ENCODE measurements at places on chromosomes 7 and 10.
A peak's percentile ranks its signal among the peaks of the same experiment; 100 is the strongest.

DNA sequence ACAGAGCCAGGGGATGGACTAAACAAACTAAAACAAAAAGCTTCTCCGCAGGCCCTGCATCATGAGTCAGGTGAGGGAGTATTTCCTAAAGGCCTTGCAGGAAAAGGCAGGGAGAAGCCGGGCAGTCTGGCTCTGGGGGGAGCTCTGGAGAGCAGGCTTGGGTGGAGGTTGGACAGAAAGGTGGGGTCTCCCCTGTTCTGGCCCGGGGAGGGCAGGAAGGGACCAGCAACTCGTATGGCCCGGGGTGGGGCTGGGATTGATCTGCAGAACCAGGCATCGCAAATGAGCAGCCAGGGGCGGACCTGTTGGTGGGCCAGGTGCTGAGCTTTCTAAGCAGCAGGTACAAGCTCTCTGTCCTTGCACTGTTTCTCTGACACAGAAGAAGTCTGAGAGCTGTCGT is 235.2 kb downstream of the TCERG1L start:
- no peak for DNase-seq

- peak; percentile 31 for DNase-seq
These were observed 444.3 kb downstream of the AUTS2 start for GRCh38 chr7:70042533-70042932.

- no peak for DNase-seq
These were observed 126.6 kb upstream of the ABCB5 start for GRCh38 chr7:20488850-20489249.

DNA sequence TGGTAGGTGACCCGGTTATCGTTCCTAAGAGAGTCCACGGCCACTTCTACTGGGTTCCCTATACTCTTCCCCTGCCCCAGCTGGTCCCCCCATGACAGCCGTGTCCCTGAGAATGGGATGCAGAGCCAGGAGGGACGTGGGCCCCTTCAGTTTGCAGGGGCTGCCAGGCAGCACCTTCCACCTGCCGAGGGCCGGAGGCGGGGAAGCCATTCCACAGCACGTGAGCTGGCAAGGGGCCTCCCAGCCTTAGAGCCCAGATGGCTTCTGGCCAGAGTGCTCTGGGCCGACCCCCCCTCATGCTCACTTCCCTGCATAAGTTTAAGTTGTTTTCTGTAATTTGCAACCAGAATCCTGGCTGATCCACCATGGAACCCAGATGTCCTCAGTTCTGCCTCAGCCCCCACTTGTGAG is 39.0 kb downstream of the DIP2C start:
- DNase-seq: no peak

- DNase-seq: no peak
These were observed 144.5 kb downstream of the ANKRD7 start for GRCh38 chr7:118368958-118369357.

GRCh38 chr7:36637417-36637816 is 86.9 kb downstream of the AOAH start:
- DNase-seq: no peak

DNA sequence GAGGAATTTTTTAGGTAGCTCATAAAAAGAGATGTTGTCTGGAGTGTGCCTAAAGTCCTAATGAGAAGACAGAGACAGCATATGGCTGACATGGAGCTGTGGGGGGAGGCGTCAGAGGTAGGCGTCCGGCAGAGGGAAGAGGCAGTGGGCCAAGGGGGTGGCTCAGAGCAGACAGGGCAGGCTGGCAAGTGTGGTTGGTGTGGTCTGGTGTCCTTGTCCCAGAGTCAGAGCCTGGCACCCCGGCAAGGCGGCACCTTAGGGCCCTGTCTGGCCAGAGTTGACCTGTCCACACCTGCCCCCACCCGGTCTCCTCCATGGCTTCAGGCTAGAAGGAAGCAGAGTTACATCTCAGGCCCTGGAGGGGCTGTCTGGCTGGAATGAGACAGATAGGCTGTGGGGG is 220.3 kb upstream of the ZNF32 start:
- no peak for DNase-seq

GRCh38 chr10:119620241-119621077 is 23.7 kb upstream of the TIAL1 start:
- DNase-seq: peak; percentile 58

DNA sequence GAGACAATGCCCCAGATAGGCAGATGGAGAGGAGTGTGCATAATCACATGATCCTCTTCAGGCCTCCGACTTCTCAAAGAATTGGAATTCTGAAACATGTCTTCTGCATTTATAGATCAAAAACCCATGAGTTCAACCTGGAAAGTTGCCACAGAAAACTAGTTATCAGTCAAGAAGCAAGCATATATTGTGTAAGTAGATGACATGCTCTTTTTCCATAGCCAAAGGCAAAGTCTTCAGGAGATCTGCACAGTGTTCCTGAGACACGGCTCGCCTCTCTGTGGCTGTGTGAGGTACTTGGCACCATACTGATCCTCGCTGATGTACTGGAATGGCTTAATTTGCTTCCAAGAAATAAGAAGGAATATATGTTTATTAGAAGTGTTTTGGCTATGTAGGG is 213.5 kb upstream of the MKI67 start:
- no peak for DNase-seq

DNA sequence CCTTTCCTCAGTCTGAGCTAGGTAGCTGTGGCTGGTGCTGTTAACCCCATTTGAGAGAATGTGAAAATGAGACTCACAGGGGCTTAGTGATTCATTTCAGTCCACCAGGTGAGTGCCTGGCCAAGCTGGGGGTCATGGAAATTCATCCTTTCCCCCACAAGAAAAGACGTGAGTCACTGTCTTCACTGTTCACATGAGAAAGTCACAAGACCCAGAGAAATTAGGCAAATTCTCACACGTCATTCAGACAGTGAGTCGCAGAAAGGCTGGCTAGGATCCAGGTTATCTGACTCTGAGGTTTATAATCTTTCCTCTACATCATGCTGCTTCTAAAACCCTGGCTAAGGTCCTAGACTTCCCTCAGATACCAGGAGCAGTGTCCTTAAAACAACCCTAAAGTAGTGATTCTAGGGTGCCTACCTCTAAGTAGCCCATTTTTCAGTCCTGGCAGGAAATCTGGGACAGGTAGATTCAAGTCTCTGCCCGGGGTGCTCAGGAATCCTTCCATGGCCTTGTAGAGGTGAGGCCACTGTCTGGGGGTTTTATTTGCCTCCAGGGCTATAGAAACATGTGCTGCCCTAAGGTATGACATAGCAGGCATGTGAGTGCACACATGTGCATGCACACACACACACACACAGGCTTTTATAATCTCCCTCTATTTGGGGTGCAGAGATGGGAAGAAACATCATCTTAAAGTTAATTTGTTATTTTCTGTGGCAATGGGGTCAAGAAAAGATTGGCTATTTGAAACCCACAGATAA is 427.9 kb upstream of the CELF2 start:
- DNase-seq: peak; percentile 60

GRCh38 chr10:71421075-71421434 is 24.3 kb downstream of the CDH23 start:
- no peak for DNase-seq

DNA sequence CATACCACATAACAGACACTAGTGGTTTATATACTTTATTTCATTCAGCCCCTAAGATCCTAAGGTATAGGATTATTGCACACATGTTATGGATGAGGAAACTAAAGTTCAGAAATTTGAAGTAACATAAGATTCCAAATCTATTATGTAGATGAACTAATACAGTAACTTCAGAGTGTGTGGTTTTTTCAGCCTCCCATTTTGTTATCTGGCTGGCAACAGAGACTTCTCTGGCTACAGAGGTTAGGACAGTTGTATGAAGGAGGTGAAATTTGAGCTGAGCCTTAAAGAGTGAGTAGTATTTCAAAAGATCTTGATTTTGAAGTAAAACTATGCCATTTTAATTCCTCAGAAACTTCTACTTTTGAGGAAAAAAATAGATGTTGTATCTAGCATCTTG is 125.4 kb downstream of the MAPK8 start:
- no peak for DNase-seq

DNA sequence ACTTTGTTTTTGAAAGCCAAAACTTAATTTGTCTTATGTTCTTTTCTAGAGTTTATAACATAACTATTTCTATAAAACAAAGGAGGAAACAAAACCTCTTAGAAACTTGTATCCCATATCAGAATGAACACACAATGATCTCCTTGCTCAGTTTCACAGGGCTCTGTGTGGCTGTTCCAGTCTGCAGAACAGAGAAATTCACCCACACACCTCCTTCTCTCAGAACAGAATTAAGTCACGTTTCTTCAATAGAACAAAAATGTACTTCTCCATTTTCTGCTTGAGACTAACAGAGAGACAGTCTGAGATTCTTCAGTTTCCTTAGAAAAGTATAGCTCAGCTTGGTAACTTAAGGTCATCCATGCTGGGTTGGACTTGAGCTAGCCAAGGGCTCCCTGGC is 15.8 kb upstream of the DOCK1 start:
- DNase-seq: no peak

DNA sequence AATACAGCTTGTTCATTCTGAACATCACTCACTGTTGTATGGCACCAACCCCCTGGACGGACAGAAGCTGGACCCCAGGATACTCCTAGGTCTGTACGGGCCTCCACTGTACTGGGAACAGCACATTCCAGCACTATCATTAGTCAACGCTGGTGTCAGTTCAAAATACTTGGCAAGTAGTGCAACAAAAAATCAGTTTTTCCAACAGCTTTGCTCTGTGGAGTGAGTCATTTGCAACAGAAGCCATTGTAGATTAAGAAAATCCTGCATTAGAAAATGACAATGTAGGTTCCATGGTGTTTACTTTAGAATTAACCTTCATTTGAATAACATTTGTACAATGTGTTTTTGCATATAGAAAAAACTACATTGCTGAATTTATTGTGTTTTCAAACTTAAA is 266.6 kb downstream of the HDAC9 start:
- no peak for DNase-seq

GRCh38 chr7:117951285-117951684 is 78.0 kb upstream of the CTTNBP2 start:
- DNase-seq: no peak

- DNase-seq: no peak
These were observed 711.3 kb downstream of the GRM8 start for GRCh38 chr7:126541406-126541805.

GRCh38 chr7:117127585-117128168 is 174.4 kb downstream of the ST7 start:
- DNase-seq: peak; percentile 21

GRCh38 chr7:133025056-133025455 is 56.8 kb downstream of the CHCHD3 start:
- DNase-seq: no peak

DNA sequence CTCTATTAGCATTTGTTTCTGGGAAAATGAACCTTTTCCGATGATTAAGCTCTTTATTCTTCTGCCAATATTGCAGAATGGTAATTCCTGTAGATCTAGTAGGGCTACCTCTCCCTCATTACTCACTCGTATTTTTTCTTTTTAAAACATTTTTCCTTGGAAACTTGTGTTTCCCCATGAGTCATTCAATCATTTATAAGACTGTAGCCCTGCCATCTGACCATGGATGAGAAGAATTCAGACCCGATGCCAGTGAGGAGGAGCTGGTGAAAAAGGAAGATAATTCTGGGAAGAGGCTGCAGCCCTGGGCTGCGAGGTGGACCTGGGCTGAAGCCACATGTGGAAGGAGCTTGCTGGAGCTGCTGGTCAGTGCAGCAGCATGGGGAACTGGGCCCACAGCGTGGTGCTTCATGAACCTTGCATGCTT is 242.8 kb downstream of the KLF6 start:
- no peak for DNase-seq

- no peak for DNase-seq
These were observed 294.6 kb downstream of the SORCS3 start for GRCh38 chr10:104935656-104936055.

DNA sequence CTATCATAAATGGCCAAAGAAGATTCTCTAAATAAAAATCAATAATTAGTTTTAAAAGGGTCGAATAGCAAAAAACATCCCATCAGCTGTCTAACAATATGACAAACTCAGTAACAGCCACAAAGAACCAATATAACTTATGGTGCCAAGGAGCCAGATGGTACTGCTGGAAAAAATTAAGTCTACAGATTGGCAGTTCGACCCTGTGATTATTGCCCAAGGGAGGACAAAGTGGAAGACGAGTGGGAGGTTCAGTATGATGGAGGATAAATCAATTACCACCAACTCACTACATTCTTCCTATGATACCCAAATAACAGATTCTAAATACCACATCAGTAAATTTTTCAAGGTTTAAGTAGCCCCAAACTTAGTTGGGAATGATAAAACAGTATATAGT is 49.0 kb downstream of the SKAP2 start:
- no peak for DNase-seq
